CD4-positive, alpha-beta T cell treated with Interleukin-17A for 1 hour (primary cell): ENCODE measurements at places on chromosomes 7 and 10.

DNA sequence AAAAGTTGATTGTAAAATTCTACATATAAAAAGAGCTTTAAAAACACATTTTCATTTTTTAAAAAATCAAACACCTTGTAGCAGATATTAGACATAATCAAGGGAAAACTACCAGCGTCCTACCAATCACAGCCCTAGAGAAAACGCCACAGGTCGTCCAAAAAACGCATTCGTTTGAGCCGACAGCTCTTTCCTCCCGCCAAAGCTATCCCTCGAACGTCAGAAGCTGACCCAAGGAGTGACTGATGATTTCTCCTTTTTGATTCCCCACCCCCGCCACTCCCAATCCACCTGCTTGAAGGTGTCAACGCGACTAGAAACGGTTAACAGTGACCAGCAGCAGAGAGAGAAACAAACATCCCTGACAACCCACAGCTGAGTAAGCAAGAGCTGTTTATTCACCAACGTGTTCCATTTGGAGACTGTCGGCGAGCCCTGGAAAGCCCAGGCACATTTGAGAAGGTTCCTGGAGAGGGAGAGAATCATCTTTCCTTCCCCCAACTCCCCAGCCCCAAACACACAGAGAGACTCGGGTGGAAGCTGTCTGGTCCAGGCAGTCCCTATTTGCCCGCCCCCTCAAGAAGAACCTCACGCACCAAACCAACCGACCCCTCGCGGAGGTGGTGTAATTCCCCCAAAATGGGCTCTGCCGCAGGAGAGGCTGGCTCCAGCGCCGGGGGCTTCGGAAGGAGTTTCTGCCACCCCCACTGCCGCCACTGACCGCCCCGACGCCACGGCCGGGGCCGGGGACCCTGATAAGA, 622 bp downstream of the CPEB3 start:
- peak; percentile 48 for DNase-seq

DNA sequence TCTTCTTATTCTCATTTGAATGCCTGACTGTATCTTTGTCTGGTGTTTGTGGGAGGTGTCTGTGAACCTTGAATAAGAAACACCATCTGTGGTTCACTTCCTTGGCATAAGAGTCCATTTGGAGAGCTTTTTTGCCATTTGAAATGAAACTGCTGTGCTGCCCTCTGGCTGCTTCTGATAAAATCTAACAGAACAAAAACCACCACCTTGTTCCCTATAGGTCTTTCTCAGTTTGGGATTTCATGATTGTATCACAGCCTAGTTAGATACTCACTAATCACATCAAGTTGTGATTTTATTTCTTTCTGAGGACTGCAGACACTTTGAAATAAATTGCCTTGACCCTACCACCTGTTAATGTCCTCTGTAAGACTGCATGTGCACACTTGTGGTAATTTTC, 102.7 kb upstream of the FAM13C start:
- DNase-seq = no peak

DNA sequence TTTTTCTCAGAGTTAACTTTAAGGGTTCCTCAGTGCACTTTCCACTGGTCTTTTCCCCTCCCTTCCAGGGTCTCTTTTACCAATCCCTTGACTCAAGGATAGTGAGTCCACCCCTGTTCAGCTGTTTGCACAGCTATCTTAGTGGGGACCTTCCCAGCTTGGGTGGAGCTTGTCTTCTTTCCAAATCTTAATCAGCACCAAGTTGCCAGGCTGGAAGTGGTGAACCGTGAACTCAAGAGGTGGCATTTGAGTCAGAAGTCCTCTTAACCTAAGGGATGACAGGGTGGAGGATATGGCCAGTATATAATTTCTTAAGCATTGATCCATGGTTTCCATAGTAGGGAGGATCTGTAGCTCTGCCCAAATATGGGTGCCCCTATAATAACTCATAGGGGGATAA, 25.0 kb downstream of the MAPK8 start:
- no peak for DNase-seq

DNA sequence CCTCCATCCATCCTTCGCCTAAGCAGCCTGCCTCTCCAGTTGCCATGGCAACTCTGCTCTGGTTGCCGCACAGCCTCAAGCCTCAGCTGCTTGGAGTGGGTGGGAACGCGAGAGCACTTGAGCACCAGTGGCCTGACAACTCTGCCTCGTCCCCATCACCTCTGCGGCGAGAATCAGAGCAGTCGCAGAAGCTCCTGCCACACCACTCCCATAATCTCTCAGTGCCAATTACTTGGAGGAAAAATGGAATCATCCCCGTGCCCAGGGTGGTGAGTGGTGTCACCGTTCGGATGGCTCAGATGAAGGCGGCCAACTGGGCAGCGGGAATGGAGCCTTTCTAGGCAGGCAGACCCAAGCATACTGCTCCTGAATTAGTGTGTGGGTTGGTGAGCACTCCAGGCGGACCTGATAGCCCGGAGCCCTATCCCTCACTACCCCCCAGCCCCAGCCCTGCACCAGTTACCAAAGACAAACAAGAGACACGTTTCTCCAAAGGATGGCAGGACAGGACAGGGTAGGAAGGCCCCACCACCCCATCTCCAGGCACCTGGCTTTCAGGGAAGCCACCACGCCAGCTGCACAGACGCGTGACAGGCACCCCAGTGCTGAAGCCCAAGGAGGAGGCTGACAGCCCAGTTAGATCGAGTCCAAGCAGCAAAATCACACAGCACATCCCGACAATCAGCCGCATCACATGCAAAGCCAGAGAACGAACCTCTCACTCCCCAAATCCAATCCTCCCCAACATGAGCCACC, 335.4 kb downstream of the PTPRN2 start:
- DNase-seq = no peak

DNA sequence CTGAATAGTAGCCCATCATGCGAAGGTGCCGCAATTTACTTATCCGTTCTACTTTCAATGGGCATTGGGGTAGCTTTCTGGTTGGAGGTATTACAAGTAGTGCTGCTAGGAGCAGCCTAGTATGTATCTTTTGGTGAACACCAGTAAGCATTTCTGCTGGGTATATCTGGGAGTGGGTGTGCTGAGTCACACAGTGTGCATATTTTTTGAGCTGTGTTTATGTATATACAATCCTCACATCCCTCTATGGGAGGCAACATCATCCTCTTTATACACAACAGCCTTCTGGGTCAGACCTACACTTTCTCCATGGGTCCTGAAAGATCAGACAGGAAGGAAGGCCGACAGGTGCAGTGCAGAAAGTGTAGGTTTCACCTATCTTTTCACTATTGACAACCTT, 36.3 kb downstream of the PYROXD2 start:
- no peak for DNase-seq

DNA sequence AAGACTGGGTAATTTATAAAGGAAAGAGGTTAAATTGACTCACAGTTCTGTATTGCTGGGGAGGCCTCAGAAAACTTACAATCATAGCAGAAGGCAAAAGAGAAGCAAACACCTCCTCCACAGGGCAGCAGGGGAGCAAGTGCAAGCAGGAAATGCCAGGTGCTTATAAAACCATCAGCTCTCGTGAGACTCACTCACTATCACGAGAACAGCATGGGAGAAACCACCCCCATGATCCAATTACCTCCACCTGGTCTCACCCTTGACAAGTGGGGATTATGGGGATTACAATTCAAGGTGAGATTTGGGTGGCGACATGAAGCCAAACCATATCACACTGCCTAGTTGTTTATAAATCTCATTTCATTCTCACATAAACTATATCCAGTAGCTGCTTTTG, 28.0 kb upstream of the CPN1 start:
- no peak for DNase-seq
